ENCODE measurements at places on chromosomes 2 and 18. TPM values are rescaled to one million over a fixed set of nuclear protein-coding genes. Genes with fewer than 3 reads are reported as not detected.

DNA sequence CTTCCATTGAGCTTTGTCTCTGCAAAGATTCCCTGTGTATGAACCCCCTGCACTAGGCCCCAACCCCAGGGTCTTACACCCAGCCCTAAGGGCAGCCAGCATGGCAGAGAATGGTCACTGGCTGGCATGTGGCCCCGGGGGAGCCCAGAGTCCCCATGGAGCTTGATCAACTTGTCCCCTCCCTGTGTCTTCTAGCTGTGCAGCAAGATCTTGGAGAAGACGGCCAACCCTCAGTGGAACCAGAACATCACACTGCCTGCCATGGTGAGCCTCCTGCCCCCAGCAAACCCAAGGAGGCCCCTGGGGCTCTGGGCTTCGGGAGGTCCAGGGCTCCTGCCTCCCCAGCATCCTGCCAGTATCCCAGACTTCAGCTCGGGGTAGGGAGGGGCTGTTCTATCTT is 81.5 kb downstream of the DYSF start:
- DNase-seq, result no peak

DNA sequence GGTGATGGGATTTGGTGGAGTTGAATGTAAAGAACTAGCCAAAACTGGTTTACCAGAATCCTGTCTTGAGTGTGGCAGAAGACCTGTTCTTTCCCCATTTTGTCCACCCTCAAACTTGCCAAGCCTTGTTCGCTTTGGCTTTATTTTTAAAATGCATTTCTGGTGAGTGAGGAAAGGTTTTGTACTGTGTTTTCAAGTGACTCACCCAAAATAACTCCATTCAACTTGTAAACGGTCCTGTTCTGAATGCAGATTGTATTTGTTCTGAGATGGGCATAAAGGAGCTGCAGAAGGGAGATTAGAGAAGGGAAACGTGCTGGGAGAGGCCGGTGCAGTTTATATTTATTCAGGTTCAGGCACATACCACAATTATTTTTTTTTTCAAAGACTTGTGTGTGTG is 5.3 kb upstream of the ITPRID2 start:
- DNase-seq, result no peak

DNA sequence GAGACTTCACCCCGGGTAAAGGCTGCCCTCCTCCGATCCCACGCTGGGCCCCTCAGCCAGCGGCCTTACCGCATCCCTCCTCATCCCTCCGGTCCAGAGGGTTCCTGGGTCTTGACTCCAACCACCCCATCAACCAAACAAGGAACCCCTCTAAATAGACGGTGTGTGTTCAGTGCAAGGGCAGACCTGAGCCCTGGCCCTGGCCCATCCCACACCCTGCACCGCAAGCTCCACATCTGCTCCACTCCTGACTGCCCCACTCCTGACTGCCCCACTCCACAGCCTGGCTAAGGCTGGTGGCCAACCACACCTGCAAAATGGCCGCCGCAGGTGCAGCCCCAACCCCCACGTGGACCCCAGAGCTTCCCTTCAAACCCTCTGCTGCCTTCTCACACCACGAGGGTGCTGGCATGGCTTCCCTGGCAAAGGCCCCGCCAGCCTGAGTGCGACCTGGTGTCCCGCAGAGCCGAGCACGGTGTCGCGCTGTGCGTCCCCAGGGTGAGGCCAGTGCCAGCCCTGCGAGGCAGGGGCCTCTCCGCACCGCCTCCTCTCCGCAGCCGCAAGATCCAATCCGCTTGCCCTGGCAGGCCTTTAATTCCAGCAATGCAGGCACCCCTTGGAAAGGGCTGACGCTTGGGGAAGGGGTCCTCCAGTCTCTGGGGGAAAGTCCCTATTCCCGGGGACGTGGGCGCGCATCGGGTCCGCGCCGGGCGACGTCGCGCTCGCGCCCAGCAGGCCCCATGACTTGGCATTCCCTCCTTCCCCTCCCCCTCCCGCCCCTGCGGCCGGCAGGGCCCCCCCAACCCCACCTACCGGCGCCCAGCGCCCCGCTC is 1.5 kb downstream of the KIF1A start:
- no peak for DNase-seq

DNA sequence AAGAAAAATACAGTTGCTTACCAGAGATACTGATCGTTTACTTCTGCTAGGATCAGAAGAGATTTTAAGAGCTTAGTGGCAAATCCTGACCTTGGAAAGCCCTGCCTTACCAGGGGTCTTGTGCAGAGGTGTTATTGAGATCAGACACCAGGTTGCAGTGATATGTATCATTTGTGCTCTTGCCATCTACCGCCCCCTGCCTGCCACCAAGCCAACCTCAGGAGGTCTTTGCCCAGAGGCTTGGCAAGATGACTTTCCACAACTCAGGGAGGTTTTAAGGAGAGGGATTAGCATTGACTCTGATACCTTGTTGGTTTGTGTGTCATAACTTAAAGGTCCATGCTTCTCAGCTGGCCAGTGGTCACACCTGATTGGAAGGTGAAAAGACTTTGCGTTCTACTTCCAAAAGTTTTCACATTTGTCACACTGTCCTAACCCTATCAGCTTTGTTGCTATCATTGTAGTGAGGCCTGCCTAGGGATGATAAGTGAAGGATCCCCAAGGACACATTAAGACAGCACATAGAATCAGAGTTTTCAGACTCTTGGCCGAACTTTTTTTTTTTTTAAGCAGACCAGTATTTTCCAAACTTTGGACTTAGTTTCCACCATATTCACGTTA is 46.2 kb upstream of the MGAT5 start:
- DNase-seq, result peak; percentile 66

- no peak for DNase-seq
Observed at GRCh38 chr18:13587937-13588336, 138.4 kb downstream of the FAM210A start.

TACR1 gene
- total RNA-seq, result 0.41 TPM

All from tongue (tissue), 3 donors.